ENCODE measurements at places on chromosomes 2 and 18.

DNA sequence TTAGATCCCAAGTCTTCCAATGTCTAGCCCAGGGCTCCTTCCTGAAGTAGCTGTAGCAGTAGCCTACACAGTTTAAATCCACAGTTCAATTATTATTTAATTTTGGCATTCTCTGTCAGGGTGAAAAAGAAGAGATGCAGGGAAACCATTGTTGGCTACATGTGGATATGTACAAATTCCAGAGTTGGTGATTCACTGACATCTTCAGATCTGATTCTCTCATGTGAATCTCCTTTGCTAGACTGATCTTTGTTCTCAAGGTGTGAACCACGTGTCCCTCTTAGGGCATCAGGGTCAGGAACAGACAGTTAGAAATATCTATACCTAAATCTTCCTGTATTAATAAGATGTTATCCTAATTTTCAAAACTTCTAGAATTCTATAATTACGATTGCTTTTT lies 36.7 kb downstream of the ADCYAP1 start:
- DNase-seq = no peak

DNA sequence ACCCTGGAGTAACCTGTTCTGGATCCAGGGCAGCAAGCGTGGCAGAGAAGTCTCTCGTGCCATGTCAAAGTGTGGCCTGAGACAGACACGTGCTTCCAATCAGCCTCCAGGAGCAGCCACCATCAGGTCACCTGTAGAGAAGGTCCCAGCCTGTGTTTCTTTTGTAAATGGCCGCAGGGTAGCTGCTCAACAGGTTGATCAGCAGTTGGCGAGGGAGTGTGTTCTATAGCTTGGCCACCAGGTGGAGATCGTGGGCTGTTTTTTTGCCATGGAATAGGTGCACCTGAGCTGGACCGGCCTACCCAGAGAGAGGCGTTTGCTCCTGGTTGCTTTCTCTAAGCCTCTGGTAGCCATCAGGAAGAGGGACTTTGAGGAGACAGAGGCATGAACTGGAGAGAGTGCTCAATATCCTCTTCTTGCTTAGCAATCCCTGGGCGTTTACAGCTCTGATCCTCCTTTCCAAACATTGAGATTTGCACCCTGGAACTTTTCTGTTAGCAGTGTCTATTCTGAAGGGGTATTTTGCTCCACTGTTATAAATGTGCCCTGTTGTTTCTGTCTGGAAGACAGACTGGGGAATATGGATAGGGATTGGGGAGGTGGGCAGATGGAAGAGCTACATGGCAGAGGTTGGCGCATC lies 34.2 kb upstream of the EN1 start:
- peak; percentile 51 for DNase-seq

DNA sequence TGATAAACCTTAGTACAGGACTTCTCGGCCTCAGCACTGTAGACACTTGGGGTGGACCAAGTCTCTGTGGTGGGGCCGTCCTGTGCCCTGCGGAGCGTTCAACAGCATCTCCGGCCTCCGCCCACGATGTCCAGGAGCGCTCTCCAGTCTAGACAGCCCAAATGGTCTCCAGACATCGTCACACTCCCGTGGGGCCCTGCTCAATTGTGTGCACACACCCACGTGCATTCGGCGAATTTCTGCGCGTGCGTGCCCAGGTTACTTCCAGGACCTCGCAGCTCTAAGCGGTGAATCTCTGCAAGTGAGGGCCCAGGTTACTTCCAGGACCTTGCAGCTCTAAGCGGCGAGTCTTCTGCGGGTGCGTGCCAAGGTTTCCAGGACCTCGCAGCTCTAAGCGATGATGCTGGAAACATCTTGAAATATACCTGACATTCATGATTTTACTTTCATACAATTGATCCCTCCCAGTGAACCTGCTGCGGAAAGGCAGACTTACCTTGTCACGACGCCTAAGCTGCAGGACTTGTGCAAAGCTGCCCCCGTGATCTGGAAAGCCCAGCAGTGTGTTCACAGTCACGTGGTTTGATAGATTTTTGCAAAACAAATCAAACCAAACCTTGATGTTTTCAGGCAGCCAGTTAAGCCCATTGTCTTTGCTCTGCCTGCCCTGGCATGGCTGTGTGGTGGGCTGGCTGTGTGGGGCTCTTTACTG lies 16.1 kb upstream of the OTOS start:
- no peak for DNase-seq

DNA sequence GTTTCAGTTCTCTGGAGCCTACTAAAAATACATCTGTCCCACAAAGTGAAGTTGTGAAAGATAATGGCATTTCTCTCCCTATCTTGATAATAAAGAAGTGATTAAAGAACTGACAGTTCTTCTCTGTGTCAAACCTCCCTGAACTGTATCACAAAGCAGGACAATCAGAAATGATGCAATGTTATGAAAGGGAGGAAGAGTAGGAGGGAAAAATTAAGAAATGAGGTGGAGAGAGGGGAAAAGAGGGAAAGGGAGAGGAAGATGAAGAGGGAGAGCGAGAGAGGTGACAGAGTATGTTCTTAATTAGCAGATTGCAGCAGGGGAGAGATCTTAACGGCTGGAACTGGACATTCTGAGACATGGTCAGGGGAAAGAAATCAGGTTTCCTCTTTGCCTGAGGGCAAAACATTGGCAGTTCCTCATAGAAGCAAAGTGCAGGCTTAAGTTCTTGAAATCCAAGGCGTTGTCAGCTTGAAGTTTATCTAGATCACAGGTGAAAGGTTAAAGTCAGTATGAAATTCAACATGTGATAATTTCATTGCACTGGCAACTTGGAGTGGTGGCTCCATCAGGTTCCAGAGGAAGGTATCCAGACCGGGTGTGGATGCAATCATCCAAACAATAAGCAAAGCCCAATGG lies 54.6 kb downstream of the RDH14 start:
- DNase-seq = no peak

- no peak for DNase-seq
Observed at GRCh38 chr2:177326005-177326404, 61.5 kb upstream of the NFE2L2 start.

DNA sequence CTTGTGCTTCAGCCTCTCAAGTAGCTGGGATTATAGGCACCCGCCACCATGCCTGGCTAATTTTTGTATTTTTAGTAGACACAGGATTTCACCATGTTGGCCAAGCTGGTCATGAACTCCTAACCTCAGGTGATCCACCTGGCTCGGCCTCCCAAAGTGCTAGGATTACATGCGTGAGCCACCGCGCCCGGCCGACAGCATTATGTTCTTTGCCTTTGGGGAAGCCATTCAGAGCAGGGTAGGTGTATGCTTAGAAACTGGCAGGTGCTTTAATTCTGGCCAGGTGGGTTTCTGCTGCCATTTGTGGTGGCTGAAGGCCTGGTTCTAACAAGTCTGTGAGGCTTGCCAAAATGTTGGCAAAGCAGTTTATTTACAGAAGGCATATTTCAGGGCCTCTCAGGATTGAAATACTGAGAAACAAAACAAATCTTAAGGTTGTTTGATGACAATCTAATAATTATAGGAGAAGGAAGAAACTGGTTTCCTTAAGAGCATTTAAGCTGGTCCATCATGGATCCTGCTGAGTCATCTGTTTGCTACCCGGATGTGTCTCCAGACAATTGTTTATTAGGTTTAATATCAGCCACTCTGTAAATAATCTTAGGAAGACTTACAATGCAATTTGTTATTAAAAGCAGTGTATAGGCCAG lies 16.0 kb downstream of the SLC20A1 start:
- DNase-seq = no peak

GRCh38 chr18:79317703-79318102 lies 78.0 kb upstream of the NFATC1 start:
- no peak for DNase-seq

GRCh38 chr2:157256626-157257025 lies 879 bp upstream of the GALNT5 start:
- DNase-seq = no peak

DNA sequence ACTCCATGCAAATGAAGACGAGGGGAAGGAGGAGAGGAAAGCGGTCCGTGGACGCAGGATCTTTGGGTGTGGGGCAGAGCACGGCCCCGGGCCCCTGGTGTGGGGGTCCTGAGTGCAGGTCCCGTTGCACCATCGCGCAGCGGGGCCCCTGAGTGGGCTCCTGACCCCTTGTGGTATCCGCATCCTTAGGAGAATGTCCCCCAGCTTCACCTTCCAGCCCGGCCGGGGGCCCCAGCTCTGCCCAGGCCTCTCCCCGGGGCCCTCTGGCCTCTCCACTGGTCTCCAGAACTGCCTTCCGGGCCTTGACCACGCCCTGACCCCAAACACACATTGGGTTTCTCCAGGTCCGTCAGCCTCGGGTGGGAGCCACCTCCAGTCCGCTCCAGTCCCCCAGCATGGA lies 431.8 kb upstream of the SALL3 start:
- DNase-seq = no peak

- no peak for DNase-seq
Observed at GRCh38 chr18:21593540-21594257, 6.8 kb downstream of the ESCO1 start.

GRCh38 chr2:222364285-222364895 lies 60.0 kb upstream of the SGPP2 start:
- no peak for DNase-seq

DNA sequence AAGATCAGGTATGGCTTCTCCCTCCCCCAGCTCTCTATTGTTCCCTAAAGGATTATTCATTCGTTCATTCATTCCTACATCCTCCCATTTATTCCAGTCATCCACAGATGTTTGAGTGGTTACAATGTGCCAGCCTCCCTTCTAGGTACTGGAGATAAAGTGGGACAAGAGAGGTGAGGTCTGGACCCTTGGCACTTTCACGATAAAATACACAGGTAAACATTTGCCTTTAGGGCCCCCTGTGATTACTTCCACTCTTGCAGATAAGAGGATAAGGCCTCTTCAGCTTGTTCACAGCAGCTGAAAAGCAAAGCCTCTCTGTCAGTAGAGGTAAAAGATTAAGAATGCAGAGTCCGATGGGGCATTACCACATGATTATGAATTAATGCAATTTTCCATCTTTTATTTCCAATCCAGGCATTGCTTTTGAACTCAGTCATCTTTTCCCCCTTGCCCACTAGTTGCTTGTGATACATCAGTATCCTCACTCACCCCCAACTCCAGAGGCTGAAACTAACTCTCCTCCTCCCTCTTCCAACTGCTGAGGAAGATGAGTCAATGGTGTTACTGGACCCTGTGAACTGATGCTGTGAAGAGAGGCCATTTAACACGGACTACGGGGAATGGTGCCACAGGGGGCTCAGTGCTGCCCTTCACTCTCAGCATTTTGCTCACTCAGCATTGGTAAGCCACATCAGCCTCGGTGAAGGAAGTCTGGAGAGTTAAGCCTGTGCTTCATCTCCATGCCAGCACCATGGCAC lies 1.1 kb upstream of the DPP4 start:
- DNase-seq = no peak

DNA sequence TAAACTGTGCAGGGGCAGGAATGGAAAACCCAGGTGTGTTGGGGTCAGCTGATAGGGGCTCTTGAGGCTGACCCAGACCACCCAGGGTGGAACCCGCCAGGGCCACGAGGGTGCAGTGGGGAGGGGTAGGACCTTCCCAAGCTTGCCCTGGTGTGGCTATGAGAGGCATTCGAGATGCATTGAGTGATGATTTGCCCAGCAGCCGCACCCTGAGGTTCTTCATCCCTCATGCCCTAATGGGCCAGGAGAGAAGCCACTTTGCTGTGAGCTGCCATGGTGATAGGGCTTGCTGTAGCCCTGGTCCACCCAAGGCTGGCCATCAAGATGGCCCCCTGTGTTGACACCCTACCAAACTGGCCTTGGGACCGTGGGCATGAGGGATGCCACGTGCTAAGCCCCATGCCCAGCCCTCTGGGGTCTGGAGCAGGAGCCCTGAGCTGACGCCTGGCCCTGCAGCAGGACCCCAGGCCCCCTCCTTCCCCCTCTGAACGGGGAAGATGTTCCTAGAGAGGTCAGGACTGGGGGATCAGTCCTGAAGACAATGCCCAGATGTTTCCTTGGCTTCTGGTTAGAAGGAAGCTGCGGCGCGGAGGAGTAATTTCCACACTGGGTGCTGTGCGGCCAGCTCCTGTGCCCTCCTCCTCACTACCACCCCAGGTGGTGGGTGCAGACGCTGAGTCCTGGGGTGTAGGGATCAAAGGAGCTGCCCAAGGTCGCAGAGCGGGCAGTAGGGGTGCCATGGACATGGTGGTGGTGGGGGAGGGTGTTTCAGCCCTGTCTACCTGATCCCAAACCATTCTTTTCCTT lies 122.5 kb upstream of the HDAC4 start:
- no peak for DNase-seq

DNA sequence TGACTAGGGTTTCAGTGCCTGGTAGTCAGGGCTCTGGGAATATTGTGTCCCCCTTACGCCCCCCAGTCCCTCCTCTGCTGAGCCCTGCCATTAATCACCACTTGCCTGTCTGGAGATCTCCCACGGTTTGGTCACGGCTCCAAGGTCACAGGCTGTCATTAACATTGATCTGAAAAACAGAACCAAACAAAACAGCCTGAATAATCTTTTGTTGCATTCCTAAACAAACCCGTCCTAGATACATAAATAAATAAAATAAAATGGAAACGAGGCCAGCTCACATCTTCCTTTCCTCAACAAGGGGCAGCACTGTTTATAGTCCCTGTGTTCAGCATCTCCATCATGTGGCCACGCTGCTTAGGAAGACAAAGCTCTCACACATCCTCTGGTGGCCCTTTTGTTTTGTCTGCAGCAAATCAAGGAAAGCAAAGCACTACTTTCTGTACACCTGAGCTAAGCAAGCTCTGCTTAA lies 282.8 kb downstream of the AGPS start:
- DNase-seq = no peak

DNA sequence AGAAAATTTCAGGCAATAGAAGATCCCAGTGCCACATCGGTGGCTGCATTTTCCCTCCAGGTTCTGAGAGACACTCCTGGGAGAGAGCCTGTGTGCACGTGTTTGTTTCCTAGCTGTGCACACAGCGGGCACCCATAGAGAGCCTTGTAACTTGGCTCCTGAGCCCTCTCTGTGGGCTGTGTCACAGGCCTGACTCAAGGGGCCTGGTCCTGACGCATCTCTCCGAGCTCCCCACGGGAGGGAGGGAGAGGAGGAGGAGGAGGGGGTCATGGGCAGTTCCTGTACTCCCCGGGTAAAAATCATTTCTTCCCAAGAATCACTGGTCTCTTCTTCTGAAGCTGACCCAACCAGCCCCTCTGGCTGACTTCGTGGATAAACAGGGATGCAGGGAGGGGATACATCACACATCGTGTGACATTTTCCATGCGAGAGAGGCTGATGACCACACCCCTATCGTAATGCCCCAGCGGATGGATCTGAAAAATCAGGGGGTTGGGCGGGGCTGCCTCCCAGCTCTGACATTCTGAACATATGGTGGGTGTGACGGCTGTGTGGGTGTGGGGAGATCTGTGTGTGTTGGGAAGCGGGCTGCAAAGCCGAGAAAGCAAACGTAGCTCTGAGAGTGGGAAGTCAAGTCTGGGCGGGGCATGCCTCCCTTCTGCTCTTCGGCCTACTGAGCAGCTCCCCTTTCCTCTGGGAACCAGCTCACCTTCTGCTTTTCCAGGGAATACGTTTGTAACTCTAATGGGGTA lies 308.3 kb upstream of the HS6ST1 start:
- DNase-seq = no peak

DNA sequence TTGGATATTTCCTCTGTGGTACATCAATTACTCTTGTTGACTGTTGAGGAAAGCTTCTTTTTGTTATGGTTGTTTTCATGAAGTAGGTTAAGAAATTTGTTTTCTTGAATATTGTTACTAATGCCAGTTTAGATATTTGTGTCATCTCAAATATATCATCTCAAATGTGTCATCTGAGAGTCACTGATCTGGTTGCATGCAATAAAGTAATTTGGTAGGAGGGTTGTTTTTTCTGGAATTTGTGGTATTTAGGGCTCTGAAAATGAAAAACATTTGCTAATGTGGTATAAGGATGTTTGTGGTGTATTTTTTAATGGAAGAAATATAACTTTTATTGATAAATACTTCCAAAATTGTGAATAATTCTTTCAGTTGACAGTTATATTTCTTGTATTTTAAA lies 117.7 kb downstream of the GREB1L start:
- no peak for DNase-seq

All from T-helper 9 cell (primary cell).